ENCODE measurements at places on chromosomes 6 and 20.

DNA sequence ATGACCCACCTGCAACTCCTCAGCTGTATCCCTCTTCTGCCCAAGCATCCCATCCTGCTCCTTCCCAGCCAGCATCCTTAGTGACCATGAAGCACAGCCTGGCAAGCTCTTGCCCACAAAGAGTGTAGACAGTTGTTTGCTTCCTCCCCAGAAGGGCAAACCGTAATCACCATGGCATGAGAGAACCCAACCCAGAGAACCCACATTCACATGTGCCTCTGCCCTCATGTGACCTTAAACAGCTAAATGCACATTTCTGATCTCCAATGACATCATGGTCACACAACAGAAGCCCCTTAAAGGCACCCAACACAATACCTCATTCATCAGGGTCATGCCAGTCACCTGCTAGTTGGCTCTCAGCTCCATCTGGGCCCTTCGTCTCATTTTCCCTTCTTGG, 162.8 kb upstream of the CDYL start:
- no peak for DNase-seq

GRCh38 chr20:2152317-2152716, 50.7 kb downstream of the STK35 start:
- no peak for DNase-seq

DNA sequence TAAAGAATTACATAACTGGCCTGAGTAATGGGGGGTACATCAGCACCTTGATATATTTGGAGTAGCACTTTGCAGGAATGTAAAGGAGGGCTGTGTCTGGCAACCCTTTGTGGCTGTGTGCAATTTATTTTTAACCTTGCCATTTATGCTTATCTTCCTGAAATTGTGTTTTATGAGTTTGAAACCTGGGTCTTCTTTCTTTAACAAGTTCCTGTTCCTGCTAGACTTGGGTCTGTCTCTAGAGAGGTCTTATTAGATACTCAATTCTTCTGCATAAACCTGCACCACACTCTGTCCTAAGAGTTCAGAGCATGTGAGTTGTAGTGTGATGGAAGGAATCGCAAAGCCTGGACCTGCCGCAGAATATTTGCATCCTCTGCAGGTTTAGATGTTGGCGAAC, 181.0 kb downstream of the JARID2 start:
- DNase-seq, result no peak

GRCh38 chr6:37200085-37200484, 30.1 kb downstream of the PIM1 start:
- no peak for DNase-seq

- DNase-seq, result no peak
Measured at GRCh38 chr6:13883966-13884365, 40.8 kb upstream of the RNF182 start.

DNA sequence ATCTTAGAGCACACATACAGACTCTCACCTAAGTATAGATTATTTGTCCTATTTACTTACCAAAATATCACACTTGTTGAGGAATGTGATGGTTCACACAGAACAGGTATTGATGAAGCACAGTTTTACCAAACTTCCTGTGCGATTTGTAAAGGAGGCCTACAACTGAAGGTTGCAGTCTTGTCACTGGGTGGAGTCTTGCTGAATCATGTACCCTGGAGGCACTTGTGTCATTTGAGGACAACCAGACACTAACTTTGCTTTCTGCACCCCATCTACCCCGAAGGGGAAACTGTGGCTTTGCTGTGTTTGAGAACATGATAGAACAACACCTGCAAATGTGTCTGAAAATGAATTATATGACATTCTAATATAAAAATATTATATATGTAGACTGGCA, 32.4 kb upstream of the HINT3 start:
- no peak for DNase-seq

DNA sequence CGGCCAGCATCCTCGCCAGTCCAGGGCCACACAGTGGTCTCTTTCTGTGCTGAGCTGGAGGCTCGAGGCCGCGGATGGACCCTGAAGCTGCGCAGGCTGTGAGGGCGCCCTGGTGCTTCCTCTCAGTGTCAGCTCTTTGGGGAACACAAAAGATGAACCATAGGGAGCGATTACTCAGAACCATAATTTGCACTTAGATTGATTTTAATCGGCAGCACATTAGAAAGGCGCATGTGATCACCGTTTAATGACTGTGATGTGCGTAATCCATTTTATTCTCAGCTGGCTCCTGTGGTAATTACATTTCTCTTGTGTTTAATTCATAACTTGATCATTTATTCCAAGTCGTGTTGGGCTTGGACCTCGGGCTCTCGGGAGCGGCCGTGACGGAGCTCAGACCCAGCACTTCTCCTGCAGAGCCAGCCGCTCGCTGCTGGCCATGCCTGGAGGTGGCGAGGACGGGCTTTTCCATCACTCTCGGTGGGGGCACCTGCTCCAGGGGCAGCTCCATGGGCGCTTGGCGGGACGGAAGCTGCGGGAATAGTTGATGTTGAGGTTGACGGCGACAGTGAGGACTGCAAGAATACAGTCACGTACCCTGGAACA, 25.6 kb upstream of the NTSR1 start:
- DNase-seq, result no peak

GRCh38 chr20:16904751-16905150, 156.6 kb downstream of the OTOR start:
- DNase-seq, result no peak
